ENCODE measurements at places on chromosomes 3 and 15.

DNA sequence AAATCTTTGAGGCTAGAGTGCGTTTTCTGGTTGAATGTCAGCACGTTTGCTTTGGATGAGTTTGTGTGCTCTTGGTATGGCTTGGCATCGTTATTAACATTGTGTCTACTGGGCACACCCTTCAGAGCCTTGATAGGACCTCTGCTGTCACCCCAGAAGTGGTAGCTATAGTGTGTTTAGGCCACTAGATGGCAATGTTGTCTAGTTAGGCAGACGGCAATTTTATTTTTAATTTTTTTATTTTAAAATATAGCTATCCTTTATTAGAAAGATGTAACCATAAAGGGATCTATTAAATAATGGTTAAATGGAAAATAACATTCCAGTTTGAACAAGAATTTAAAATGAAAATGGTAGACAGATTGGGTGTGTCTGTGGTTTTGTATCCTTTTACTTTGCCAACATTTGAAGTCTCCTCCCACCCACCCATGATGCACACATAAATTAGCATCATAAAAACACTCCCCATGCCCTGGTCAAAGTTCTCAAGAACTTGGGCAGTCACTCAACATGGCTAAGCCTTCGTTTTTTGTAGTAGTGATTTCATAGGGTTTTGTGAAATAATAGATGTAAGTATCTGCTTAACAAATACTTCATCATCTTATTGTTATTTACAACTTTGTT, 200.7 kb downstream of the KCNH8 start:
- no peaks in the 10 kb centered on the region for H3K36me3 ChIP-seq
- H3K4me3 ChIP-seq, result no peak overlapping the region
- peaks cover 4% of the 10 kb centered on the region for H3K4me1 ChIP-seq
- DNase-seq, result no peak

- H3K27ac ChIP-seq, result no peak overlapping the region
- H3K36me3 ChIP-seq, result no peaks in the 10 kb centered on the region
- no peak overlapping the region for H3K4me3 ChIP-seq
- DNase-seq, result no peak
- H3K4me1 ChIP-seq, result no peaks in the 10 kb centered on the region
Observed at GRCh38 chr3:61736506-61736905, 175.1 kb downstream of the PTPRG start.

GRCh38 chr3:171981271-171981605, 58.1 kb upstream of the FNDC3B start:
- H3K4me3 ChIP-seq, result no peak overlapping the region
- peaks cover 9% of the 10 kb centered on the region for H3K4me1 ChIP-seq
- no peak overlapping the region for H3K27ac ChIP-seq
- peaks cover 3% of the 10 kb centered on the region for H3K27me3 ChIP-seq

DNA sequence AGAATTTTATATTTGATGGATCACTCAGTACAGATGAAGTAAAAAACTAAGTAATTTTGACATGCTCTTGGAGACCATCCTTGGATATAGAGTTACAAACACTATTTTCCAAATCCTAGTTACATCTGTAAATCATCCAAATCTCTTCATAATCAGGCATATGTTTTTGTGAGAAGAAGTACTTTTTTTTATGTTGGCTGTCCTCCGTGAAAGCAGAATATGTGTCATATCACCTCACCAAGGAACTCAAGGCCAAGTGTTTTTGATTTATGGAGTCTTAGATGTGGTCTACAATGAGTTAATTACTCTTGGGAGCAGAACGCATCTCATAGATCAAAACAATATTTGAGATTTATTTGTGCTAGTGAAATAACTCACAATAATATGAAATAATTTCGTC, 416.5 kb upstream of the TGFBR2 start:
- H3K4me3 ChIP-seq, result no peak overlapping the region
- no peaks in the 10 kb centered on the region for H3K36me3 ChIP-seq
- no peaks in the 10 kb centered on the region for H3K4me1 ChIP-seq
- no peak for DNase-seq
- no peak overlapping the region for H3K27ac ChIP-seq

DNA sequence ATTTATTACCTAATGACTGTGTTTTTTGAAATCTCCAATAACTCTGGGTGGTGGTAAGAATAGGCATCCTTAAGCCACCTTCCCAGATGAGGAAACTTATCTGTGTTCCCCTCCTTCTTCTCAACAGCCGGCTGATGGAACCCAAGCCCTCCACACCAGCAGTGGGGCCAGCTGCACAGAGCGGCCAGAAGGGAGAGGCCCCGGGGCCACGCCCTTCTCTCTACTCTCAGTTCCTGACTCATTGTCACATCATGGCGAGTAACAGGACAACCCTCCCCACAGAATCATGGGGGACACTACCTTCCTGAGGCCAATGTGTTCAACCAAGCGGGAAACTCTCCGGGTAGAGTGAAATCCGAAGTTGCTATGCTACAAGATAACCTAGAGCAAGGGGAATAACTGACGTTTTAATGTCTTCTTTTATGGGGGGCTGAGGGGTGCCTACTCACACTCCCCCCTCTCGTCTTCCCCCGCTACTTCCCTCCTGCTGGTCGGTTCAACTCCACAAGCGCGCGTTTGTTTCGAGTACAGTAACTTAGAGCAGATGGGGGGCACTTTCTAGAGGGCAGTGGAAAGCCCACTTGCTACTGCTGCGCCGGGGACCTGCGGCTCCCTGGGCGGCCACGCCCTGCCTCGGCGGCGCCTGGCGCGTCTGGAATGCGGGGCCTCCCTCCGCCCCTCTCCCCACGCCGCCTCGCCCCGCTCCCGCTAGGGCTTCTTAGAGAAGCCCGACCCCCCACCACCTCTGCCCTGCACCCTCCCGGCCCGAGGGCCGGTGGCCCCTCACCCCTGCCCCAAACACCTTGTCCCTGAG, 621 bp downstream of the ANXA2 start:
- peaks cover 5% of the 10 kb centered on the region for H3K27me3 ChIP-seq
- peak overlapping the region; percentile 91 for H3K4me3 ChIP-seq
- peak; percentile 65 for DNase-seq
- H3K36me3 ChIP-seq, result peaks cover 21% of the 10 kb centered on the region

- no peak overlapping the region for H3K4me3 ChIP-seq
- DNase-seq, result peak; percentile 15
- H3K27ac ChIP-seq, result no peak overlapping the region
- H3K4me1 ChIP-seq, result no peaks in the 10 kb centered on the region
Observed at GRCh38 chr3:132006605-132007204, 28.1 kb downstream of the CPNE4 start.

DNA sequence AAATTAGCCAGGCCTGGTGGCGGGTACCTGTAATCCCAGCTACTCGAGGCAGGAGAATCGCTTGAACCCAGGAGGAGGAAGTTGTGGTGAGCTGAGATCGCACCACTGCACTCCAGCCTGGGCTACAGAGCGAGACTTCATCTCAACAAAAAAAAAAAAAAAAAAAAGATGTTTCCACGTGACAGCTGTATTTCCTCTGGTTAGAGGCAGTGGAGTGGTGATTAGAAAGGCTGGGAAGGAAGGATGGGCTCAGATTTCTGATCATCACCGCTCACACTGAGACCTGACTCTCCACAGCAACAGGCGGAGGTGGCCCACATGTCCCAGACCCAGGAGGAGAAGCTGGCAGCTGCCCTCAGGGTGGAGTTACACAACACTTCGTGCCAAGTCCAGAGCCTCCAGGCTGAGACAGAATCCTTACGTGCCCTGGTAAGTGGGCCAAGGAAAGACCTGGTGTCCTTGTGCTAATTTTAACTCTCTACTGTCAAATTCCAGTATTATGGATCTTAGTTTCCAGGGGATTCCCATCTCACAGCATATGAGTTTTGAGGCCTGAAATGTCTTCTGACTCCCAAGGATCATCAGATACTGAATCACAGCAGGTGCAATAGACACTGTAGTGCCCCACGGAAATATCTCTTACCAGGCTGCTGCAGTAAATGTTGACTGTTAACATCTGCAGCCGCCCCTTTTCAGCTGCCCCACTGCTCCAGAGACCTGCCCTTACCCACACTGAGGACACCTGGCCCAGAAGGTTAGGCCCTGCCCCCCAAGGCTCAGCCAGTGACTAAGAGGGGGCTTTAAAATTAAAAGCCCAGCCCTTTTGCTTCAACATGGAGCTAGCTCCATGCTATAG, 66.9 kb downstream of the BFSP2 start:
- H3K4me1 ChIP-seq, result peaks cover 31% of the 10 kb centered on the region
- no peak for DNase-seq

- H3K36me3 ChIP-seq, result no peaks in the 10 kb centered on the region
- no peak overlapping the region for H3K27ac ChIP-seq
- H3K4me3 ChIP-seq, result no peak overlapping the region
- peaks cover 14% of the 10 kb centered on the region for H3K4me1 ChIP-seq
- DNase-seq, result no peak
Observed at GRCh38 chr3:12155828-12156227, 2.9 kb downstream of the TIMP4 start.

- peaks cover 34% of the 10 kb centered on the region for H3K4me1 ChIP-seq
- H3K27me3 ChIP-seq, result no peaks in the 10 kb centered on the region
- DNase-seq, result no peak
- H3K4me3 ChIP-seq, result no peak overlapping the region
- peaks cover 57% of the 10 kb centered on the region for H3K36me3 ChIP-seq
Observed at GRCh38 chr3:67624687-67625086, 29.7 kb downstream of the SUCLG2 start.

DNA sequence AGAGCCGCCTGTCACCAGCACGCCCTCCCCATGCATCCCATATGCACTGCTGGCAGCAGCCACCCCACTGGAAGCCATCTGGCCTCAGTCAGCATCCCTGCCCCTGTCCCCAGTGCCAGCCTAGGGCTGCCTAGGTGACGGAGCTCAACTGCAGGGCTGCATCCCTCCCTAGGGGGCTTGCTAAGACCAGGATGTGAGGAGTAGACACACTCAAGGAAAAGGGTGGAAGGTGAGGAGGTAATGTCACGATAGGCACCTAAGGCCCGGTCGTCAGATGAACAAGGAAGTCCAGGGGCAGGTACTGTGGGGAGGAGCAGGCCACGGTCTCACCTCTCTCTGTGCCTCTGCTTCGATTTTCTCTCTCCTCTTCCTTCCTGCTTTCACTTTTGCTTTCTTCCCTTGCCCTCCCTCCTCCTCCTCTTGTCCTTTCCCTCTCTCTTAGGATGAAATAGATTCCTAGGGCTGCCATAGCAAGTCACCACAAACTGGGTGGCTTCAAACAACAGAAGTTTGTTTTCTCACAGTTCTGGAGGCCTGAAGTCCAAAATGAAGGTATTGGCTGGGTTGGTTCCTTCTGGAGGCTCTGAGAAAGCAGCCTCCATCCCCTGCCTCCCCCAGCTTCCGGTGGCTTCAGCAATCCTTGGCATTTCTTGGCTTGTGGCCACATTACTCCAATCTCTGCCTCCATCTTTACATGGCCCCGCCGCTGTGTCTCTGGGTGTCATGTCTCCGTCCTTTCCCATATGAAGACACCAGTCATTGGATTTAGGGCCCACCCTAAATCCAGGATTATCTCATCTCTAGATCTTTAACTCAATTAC, 298.3 kb downstream of the SHQ1 start:
- peak overlapping the region; percentile 81 for H3K27ac ChIP-seq
- no peaks in the 10 kb centered on the region for H3K27me3 ChIP-seq
- peaks cover 15% of the 10 kb centered on the region for H3K4me1 ChIP-seq

DNA sequence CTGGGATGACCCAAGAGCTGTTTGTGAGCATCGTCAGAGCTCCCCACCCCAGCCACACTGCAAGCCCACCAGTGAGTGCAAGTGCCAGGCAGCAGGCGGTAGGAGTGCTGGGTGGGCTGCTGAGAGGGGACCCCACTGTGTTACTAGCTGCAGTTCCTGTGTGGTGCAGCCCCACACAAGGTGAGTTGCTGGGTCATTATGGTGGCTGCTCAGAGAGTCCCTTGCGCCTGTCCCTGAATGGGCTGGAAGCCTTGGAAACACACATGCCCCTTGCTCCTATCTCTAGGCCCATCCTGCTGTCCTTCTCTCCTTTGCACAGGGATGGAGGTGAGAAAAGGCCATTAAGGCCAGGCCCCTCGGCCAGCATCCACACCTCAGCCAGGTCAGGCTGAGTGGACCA, 83.7 kb downstream of the SEC22A start:
- no peaks in the 10 kb centered on the region for H3K36me3 ChIP-seq
- H3K4me1 ChIP-seq, result no peaks in the 10 kb centered on the region
- H3K27ac ChIP-seq, result no peak overlapping the region
- no peak for DNase-seq

GRCh38 chr3:119944091-119944490, 150.2 kb downstream of the GSK3B start:
- peaks cover 24% of the 10 kb centered on the region for H3K4me1 ChIP-seq
- no peak overlapping the region for H3K4me3 ChIP-seq
- no peaks in the 10 kb centered on the region for H3K27me3 ChIP-seq
- DNase-seq, result no peak

DNA sequence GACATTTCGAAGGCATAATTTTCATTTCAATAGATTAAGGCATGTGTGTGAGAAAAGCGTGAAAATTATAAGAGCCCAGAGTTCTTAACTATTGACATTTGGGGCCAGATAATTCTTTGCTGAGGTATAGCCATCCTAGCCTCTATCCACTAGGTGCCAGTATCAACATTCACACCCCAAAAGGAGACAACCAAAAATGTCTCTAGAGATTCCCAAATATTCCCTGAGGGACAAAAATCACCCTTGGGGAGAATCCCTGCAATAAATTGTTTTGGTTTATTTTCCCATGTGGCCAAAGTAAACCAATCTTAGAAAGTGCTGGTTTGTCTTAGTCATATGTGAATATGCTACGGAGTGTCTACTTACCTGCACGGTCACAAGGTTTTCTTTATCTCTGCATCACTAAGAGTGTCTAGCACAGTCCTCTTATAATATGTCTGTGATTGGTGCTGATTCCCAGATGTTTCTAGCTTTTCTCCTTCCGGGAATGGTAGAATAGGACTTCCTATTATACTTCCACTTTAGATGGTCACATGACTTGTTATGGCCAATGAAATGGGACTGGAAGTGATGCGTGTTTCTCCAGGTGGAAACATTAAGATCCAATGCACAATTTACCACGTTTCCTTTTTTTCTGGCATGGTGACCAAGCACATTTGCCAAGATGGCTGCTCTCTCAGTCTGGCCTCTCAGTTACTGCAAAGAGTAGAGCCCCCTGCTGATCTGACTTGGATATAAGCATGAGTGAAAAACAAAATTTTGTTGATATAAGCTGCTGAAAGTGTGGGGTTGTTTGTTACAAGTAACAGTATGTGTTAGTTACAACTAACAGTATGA, 8.0 kb upstream of the KBTBD8 start:
- peaks cover 19% of the 10 kb centered on the region for H3K27me3 ChIP-seq
- H3K4me1 ChIP-seq, result peaks cover 4% of the 10 kb centered on the region
- DNase-seq, result no peak
- no peak overlapping the region for H3K27ac ChIP-seq
- H3K4me3 ChIP-seq, result no peak overlapping the region

DNA sequence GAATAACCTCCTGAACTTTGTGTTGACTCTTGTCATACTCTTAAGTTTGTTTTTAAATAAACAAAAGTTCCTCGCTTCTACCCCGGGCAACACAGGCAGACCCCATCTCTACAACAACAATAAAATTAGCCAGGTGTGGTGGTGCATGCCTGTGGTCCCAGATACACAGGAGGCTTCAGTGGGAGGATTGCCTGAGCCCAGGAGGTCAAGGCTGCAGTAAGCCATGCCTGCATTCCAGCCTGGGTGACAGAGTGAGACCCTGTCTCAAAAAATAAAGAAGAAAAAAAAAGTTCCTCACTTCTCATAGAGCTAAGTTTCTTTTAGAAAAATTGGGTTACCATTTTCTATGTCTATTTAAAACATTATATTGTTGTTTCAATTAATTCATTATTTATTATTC, 29.2 kb downstream of the HDGFL3 start:
- no peak overlapping the region for H3K27ac ChIP-seq
- no peak for DNase-seq
- H3K27me3 ChIP-seq, result no peaks in the 10 kb centered on the region
- H3K36me3 ChIP-seq, result no peaks in the 10 kb centered on the region
- H3K4me3 ChIP-seq, result no peak overlapping the region
